Hematopoietic multipotent progenitor cell (in vitro differentiated cells): ENCODE measurements at places on chromosomes 6 and 20. TPM values are rescaled to one million over a fixed set of nuclear protein-coding genes. Genes with fewer than 3 reads are reported as not detected.

DNA sequence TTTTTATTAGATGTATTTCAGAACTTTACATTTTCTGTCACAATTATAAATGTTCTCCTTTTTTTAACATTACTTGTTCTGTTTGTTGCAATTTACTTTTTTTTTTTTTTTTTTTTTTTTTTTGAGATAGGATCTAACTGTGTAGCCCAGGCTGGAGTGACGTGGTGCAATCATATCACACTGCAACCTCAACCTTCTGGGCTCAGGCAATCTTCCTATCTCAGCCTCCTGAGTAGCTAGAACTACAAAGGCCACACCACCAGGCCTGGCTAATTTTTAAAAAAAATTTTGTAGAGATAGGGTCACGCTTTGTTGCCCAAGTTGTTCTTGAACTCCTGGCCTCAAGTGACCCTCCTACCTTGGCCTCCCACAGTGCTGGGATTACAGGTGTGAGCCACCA lies 15.1 kb upstream of the MBOAT1 start:
- DNase-seq = no peak

- DNase-seq = no peak
Measured at GRCh38 chr6:168177103-168177891, 98.3 kb upstream of the FRMD1 start.

The BACH2 gene
- total RNA-seq = 13.2 TPM

GRCh38 chr20:57128044-57128757 lies 138.2 kb downstream of the BMP7 start:
- no peak for DNase-seq

The SLCO4A1 gene
- 15.3 TPM for total RNA-seq

DNA sequence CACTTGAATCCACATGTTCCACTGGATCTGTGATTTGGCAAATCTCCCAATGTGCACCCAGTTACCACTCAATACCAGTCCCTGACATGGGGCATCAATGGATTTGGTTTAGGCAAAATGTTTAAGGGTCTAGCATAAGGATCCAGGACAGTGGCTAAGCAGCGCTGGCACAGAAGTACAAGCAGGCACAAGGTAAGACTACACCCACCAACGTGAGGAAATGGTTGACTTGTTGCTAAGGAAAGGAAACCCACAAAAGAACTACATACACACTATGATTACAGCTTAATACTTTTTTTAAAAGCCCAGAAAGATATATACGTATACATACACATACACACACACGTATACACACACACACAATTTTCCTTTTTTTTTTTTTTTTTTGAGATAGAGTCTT lies 79.0 kb downstream of the DNAAF9 start:
- DNase-seq = no peak

The CTAGE9 gene
- total RNA-seq = not detected

GRCh38 chr20:52012079-52012478 lies 179.5 kb downstream of the ZFP64 start:
- no peak for DNase-seq

DNA sequence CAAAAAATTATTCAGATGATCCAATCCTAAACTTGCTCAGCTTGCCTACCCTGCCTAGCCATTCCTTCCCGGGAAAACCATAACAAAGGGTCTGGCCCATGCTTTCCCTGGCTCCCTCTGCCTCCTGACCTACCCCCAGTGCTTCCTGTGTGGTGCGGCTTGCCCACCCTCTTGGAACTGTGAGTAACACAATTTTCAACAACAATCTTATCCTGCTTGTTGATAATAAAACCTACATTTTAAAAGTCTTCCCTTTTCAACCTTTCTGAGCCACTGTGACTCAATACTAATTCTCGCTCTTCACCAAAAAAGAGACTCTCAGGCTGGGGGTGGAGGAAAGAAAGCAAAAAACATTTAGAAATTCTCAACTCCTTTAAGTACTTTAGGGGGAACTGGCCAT lies 18.0 kb downstream of the EXOC2 start:
- no peak for DNase-seq

GRCh38 chr20:58129721-58130151 lies 98.7 kb downstream of the ANKRD60 start:
- no peak for DNase-seq

The HSPA1A gene
- 358 TPM for total RNA-seq

The BMP2 gene
- total RNA-seq = 0.27 TPM

GRCh38 chr6:11785774-11786579 lies 7.4 kb upstream of the ADTRP start:
- no peak for DNase-seq

GRCh38 chr20:17155401-17155800 lies 71.4 kb upstream of the PCSK2 start:
- DNase-seq = no peak

GRCh38 chr20:38471245-38471644 lies 1.4 kb upstream of the RALGAPB start:
- DNase-seq = no peak

The PPIL6 gene
- total RNA-seq = 2.7 TPM

The MYB gene
- total RNA-seq = 250 TPM

DNA sequence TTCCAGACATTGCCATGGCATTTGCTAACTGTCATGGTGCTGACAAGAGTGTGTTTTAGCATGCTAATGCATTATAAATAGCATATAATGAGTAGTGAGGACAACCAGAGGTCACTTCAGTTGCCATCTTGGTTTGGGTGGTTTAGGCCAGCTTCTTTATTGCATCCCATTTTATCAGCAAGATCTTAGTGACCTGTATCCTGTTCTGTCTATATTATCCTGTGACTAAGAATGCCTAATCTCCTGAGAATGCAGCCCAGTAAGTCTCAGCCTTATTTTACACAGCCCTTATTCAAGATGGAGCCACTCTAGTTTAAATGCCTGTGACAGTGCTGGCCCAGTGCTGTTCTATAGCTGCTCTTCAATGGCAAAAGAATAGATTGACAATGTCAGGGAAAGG lies 781.0 kb upstream of the ADGRB3 start:
- DNase-seq = no peak

The PGC gene
- total RNA-seq = not detected
